ENCODE measurements at places on chromosomes 2 and 18.

- DNase-seq: no peak
These were observed 74.4 kb downstream of the MAP3K20 start for GRCh38 chr2:173150087-173150486.

- DNase-seq: no peak
These were observed 42.4 kb upstream of the COL5A2 start for GRCh38 chr2:189221811-189222467.

DNA sequence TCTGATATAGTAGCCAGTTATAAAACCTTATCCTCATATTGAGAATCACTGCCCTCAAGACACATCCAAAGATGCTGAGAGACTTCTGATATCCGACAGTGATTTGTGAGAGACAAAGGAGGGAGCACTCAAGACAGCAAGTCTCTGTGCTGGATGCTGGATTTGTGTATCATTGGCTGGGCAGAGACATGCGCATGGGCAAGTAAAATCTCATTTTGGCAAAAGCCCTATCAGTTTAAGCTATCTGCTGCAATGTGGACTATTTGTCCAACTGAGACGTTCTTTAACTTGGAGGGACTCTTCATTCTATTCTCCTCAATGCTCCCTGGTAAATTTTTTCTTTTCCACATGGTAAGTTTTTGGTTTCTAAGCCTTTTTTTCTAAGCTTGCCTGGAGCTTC, 107.5 kb downstream of the SS18 start:
- no peak for DNase-seq

- no peak for DNase-seq
These were observed 390.6 kb downstream of the CTNNA2 start for GRCh38 chr2:79903222-79904000.

DNA sequence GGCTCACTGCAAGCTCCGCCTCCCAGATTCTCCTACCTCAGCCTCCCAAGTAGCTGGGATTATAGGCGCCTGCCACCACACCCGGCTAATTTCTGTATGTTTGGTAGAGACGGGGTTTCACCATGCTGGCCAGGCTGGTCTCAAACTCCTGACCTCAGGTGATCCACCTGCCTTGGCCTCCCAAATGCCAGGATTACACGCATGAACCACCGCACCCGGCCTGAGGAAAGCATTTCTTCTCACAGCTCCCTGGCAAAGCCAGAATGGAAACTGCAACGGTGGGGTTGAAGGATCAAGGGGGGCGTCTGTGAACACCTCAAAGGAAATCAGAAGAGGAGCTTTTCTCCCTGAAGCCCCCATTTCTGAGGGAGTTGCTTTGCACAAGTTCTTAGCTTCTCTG, 11.2 kb upstream of the TEX51 start:
- DNase-seq: no peak

DNA sequence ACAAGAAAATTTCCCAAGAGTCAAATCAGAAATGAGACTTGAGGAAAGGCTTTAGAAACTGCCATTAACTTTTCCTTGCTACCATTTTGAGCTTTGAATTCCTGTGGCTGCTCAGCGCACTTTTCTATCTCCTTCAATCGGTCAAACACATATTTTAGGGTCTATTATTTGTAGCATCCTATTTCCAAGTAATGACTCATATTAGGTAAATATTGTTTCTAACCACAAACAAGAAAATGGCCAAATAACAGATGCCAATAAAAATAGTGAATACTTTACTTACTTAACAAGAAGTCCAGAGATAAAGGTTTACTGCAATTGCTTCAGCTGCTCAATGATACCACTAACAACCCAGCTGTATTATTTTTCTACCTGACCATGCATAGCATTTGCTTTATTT, 29.7 kb upstream of the CCDC178 start:
- no peak for DNase-seq

- no peak for DNase-seq
These were observed 41.7 kb downstream of the SMCHD1 start for GRCh38 chr18:2697184-2697583.

GRCh38 chr2:204027091-204027490, 90.5 kb downstream of the ICOS start:
- DNase-seq: peak; percentile 71

DNA sequence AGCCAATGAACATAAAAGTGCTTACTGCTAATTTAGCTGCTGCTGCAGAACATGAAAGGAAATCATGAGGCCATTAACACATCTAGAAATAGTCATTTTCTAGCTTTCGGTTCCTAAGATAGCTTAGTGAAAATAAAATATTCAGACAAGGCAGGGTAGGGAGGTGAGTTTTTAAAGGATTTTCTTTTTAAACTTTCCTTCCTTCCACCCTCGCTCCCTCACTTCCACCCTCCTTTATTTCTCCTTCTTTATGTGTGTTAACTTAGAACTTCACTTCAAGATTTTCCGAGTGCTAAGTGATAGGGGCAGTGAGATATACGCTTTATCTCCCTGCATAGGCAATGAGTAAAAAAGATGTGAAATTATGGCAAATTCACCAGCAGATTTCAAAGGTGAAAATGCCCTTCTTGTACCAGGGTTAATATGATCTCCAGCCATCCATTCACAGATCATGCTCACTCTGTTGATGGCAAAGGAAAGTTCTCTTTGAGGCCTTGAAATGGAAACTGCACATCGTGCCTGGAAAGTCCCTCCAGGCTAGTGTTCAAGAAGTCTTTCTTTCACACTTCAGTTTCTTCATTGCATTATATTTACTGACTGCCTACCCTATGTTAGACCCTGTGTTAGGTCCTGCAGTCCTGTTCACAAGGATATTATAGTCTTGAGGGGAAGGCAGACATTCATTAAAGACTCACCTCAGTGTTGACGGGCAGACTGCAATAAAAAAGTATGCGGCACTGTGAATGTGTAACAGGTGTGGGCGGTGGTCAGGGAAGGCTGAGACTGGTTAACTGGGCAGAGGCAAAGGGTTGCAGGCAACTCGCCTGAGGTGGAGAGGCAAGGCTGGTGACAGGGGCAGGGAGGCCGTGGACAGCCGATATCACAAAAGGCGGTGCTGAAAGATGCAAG, 200.8 kb downstream of the PLCL1 start:
- peak; percentile 61 for DNase-seq

GRCh38 chr18:3827236-3827845, 377.4 kb downstream of the TGIF1 start:
- DNase-seq: no peak

DNA sequence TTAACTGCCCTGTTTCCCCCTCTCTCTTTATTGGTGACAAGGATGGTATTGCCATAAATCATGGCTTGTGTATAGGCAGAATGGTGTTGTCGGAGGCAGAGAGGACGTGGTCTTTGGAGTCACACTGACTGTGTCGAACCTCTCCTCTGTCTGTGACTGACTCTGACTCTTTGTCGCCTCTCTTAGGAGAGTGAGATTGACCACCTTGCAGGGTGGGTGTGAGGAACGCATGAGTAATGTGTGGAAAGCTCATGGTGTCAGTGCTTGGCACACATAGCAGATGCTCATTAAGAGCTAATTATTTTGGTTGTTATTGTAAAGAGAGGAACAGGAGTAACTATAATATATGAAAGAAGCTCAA, 145.6 kb downstream of the TTC27 start:
- no peak for DNase-seq

DNA sequence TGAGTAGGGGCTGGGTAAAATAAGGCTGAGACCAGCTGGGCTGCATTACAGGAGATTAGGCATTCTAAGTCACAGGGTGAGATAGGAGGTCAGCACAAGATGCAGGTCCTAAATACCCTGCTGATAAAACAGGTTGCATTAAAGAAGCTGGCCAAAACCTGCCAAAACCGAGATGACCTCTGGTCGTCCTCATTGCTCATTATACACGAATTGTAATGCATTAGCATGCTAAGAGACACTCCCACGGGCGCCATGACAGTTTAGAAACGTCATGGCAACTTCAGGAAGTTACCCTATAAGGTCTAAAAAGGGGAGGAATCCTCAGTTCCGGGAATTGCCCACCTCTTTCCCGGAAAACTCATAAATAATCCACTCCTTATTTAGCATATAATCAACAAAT, 132.2 kb downstream of the ARL4C start:
- no peak for DNase-seq

DNA sequence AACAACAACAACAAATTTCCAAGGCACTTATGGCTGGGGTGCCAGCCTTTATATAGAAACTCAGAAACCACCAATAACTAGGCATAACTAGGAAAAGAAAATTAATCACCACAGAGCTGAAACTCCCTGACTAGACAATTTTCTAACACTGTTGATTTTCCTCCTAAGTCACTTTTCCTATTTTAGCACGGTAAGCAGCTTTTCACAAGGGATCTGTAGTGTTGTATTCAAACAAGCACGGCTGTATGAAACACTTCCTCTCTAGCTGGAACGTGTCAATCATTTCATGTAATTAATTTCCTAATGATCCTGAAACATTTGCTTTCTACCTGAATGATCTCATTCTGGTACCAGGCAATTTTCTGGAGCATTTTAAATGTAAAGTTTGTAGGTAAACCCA, 645.0 kb downstream of the IRS1 start:
- no peak for DNase-seq
